Skin of body (tissue), 3 donors: ENCODE measurements at places on chromosomes 11 and 22. TPM values are rescaled to one million over a fixed set of nuclear protein-coding genes. Genes with fewer than 3 reads are reported as not detected.

DNA sequence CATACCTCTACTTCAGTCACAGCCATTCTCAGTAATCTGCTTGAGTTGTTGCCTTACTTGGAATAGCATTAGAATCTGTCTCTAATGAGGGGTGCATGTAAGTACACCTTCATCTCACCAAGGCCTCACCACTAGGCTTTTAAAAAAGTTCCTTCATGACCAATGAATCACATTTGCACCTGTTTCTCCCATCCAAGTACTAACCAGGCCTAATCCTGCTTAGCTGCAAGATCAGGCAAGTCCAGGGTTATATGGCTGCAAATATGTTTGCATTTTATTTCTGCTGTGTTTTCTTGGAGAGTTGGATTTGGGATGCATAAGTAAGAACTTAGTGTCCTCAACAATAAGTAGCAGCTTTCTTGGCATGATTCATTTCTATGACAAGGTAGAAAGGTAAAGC is 66.9 kb downstream of the BBOX1 start:
- no peak for DNase-seq

Gene PDE2A
- total RNA-seq: 12.3 TPM

Gene OR5P2
- not detected for total RNA-seq

Gene EHBP1L1
- 49.5 TPM for total RNA-seq

DNA sequence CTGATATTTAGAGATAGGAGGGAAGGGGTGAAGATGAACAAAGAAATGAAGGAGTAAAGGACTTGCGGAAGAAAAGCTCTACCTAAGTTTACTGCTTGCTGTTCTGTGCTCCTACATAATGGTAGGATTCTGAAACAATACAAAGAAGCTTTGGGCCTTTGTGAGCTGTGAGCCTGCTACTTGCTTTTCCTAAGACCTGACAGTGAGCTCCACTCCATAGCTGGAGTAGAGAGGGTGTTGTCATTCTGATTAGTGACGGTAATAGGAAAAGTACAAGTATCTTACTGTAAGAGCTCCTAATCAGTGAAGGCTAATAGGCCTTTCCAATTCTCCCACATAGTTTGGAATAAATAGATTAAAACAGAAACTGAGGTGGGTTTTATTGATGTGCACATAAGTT is 75.9 kb downstream of the PARVA start:
- DNase-seq: no peak

Gene KRTAP5-10
- total RNA-seq: 1.5 TPM

GRCh38 chr11:126339863-126340434 is 15.5 kb upstream of the ST3GAL4 start:
- DNase-seq: peak; percentile 33

DNA sequence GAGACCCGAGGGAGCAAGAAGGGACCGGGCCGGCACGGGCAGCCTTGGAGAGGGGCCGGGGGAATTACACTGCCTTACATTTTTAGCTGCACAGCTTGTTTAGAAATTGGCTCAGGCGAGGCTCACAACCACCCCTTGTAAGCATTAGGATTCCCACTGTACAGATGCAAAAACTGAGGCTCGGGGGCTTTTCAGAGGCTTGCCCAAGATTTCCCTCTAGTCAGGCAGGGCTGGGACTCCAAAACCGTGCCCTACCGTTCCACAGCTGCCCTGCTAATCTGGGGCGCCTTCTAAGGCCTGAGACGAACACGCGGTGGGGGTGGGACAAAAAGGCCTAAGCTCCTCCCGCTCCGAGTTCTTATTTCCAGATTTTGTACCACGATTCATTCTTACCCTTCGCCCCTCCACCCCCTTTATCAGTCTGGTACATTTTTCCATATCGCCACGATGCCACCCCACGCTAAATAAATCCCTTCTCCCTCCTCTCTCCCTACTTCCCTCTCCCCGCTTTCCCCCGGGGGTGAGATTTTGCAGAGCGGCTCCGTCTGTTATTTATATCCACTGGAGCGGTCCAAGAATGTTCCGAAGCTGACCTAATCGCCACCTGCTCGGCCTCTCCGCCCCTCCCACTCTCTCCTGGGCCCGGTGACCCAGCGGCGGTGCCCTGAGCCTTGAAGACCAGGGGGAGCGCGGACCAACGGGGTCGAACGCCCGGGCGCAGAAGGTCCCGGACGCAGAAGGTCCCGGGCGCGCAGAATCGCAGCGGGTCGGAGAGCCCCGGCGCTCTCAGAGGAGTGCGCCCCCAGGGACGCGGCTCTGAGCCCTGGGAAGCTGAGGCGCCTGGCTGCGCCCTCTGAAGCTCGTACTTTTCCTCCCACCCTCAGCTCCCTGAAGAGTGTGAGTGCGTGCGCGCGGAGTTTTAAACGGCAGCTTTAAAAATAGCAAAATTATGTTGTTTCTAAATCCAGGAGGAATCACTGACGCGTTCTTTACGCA is 764 bp upstream of the PACSIN3 start:
- peak; percentile 73 for DNase-seq

DNA sequence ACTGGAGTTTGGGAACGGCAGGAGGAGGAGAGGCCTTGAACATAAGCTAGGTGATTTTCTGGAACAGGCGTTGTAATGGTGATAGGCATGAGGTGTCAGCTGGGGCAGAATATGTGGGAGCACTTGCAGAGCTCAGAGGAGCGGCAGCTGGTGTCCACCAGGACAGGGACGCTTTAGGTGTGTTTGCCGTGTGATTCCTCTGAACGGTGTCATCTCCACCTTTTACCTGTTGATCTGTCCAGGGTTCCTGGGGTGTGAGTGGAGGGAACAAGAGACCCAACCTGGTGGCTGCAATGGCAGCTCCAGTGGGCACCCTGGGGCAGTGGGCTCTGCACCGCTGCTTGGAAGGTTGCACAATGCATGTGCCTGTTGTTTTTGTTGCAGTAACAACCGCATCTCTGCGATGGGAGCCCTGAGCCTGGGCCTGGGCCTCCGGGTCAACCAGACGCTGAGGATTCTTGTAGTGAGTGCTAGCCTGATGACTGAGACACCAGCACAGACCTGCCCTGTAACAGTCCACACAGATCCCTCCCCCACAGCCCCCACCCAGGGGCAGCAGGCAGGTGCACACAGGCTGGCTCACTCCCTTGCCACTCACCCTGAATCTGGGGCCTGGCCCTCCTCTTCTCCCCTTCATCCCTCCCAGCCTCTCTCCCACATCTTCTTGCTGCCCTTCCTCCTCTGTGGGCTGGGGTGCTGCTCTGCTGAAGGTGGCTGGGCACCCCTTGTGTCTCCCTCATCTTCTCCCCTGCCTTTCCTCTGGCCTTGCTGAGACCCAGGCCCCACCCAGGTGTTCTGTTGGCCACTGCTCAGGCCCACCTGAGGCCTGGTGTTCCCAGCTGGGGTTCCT is 9.2 kb downstream of the LRRC74B start:
- no peak for DNase-seq
